Jurkat, Clone E6-1 (cell line): ENCODE measurements at places on chromosomes 1 and 21.

DNA sequence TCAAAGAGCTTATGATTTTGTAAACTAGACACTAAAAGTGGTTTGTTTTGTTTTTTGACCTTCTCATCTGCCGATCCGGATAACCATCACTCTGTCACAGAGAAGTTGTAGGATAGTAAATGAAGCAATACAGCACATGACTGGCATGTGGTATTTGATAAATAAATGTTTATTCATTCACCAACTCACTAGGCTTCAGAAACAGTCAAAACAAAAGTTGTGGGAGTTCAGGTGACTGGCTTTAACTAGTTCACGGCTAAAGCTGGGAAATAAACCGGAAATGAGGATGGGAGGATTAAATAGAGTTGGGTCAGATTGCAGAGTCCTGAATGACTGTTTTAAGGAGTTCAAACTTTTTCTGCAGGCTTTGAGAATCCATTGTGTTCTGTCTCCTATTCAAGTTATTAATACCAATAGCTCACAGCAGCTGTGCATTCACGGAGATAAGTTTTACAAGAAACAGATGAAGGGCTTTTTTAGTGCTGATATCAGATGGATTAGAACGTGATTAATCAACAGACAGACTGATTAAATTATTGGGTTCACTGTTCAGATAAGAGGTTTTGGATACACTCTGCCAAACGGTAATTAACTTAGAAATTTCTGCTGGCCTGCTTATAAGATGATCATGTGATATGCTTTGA, 463.3 kb downstream of the DPYD start:
- no peak for DNase-seq

DNA sequence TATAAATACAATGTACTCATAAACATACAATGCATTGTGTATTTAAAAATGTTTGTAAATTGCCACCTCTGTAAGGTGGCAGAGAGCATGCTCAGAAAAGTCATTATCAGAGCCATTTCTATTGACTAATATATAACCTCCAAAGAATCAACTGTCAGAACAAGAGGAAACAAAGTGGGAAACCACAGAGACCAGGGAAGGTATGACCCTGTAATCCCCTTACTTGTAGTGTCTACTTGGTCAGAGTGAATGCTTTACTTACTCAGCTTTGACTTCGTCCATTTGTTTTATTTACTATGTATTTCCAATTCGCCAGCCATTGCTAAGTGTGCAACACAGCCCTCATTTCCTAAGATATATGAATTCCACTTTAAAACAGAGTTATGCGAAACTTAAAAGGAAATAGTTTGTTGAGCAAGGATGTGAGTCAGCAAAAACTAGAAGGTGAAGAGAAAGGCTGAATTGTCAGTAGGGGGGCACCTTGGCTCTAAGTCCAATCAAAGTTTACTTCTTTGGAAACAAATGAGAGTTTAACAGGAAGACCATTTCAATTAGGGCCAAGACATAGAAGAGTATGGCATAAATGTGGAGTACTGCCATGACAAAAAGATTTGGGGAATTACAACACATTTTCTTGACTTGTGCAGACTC, 671.7 kb upstream of the PTBP2 start:
- DNase-seq = no peak

DNA sequence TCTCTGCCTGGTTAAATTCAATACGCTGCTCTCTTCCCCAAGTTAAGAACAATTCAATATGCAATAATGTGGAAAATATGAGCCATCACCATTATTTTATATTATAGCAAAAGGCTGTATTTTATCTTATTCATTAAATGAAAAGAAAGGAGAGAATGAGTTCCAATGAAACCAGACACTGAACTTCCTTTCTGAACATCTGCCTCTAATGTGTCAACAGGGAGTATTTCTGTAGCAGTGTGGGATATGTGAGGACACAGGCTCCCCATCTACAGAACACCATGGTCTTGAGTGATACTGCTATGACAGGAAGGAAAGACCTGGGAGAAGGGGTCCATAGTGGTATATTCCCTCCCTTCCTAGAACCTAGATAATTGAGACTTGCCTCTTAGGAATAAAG, 46.3 kb downstream of the CASQ2 start:
- no peak for DNase-seq

- DNase-seq = no peak
Observed at GRCh38 chr1:229190057-229190575, 80.8 kb upstream of the RAB4A start.

- DNase-seq = no peak
Observed at GRCh38 chr1:62307446-62307845, 11.8 kb downstream of the KANK4 start.

DNA sequence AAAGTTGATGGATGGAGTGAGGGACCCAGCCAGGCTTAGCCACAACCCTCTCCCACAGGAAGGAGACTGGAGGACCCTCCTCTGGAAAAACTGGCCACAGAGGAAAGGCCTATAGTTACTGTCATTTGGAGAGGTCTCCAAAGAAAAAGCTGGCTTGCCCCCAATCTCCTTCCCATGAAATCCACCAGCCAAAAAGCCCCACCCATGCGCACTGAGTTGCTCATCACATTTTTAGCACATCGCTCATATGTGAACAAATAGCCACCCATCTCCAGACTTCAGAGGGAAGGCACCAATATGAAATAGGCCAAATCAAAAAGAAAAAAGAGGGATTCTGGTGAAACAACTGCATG, 36.9 kb upstream of the QSOX1 start:
- no peak for DNase-seq
